ENCODE measurements at places on chromosomes 16 and 17. TPM values are rescaled to one million over a fixed set of nuclear protein-coding genes. Genes with fewer than 3 reads are reported as not detected.

ZNF232 gene
- 12.1 TPM for total RNA-seq

GRCh38 chr17:9232591-9233270 lies 211.4 kb downstream of the NTN1 start:
- DNase-seq: peak; percentile 88

DNA sequence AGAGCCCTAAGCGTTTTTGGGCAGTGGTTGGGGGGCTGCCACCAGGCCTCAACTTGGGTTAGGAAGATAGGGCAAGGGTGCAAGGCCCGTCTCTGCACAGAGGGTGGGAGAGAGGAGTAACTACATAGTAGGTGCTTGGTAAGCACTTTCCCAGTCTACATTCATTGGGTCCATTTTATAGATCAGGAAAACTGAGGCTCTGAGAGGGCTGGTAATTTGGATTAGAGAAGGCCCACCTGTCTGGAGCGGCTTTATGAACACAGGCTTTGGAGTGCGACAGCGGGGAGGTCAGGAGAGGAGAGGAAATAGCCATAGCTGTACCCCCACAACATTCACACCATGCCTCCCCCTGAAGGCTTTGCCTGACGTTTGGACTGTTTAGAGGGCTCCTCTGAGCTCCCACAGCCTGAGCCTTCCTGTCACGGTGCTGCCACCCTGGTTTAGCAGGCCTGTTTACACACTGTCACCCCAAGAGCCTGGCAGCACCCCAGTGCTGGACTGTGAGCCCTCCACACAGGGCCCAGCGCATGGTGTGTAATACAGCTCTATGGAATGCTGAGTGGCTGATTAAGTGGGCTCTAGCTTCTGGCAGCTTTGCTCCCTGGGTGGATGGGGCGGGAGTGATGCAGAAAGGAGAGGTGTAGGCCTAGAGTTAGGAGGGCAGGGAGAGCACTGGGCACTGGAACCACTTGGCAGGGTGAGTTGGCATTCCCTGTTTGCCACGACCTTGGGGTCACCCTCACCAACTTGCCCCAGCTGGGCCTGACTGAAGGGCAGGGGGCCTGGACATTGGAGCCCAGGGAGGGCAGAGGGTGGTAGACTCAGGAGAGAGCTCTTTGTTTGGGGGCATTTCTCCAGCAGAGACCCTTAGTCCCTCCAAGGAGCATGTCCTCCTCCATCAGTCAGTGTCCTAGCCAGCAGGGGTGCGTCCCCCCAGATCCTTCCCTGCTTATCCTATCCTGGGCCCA lies 73.7 kb downstream of the RAI1 start:
- DNase-seq: no peak

GRCh38 chr16:23597003-23597756 lies 1.1 kb upstream of the NDUFAB1 start:
- peak; percentile 15 for DNase-seq

WNT3 gene
- total RNA-seq: 1.9 TPM

APRT gene
- total RNA-seq: 78.6 TPM

KRTAP4-9 gene
- total RNA-seq: not detected

SPNS2 gene
- total RNA-seq: 5.0 TPM

GRCh38 chr16:72467157-72467759 lies 295.3 kb upstream of the PMFBP1 start:
- peak; percentile 39 for DNase-seq

CHD9NB gene
- total RNA-seq: 1.7 TPM

PRR15L gene
- not detected for total RNA-seq

DNA sequence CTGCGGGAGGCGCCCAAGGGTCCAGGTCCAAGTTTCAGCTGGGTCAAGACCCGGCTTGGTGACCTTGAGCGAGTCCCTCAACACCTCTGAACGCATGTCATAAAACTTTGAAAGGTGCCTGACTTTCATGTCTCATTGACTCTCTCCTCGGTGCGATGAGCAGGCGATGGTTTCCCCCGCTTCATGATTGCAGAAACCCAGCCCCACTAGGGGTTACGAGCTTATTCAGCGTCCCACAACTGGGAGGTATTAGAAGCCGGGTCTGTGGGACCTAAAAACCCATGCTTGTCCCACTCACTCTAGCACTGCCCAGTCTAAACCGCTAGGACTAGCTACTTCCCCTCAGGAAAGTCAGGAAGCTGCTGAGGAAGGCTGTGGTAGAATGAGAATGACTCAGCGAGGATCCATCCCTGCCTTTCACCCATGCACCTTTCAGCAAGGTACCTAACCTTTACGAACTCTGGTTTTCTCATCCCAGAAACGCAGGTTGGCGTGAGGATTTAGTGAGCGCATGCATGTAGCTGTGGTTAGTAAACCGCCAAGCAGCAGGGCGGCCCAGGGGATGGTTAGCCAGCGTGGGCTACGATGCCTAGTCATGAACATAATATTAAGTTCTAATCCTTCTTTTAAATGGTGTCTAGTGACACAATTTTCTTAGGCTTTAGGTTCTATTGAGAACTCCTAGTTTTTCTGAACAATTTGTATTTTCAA lies 26.2 kb upstream of the RFFL start:
- peak; percentile 37 for DNase-seq

- DNase-seq: no peak
Measured at GRCh38 chr16:89409161-89409711, 81.1 kb downstream of the ANKRD11 start.

DNA sequence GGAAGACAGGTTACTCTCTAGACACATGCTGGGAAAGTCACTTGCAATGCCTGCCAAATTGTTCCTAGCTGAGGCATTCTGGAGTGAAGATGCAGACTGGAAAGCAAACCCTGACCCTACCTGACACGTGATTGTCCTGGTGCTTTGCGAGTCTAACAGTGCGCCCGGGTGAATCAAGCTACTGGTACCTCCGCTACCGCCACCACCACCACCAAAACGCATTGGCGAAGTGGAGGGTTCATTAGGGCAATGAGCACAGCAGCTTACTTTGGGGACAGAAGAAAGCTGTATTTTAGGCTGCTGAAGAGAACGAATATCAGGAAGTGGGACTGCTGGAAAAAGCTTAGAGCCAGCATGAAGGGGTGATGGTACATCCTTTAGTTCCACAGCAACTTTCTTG lies 7.0 kb downstream of the MARF1 start:
- DNase-seq: no peak

PRCD gene
- 3.9 TPM for total RNA-seq

GRCh38 chr17:82219753-82220709 lies 7.4 kb upstream of the CCDC57 start:
- no peak for DNase-seq

- no peak for DNase-seq
Measured at GRCh38 chr17:21277332-21277731, 7.2 kb upstream of the MAP2K3 start.

PPP1R27 gene
- 43.4 TPM for total RNA-seq

- DNase-seq: peak; percentile 2
Measured at GRCh38 chr16:26795184-26795583, 271.5 kb upstream of the C16orf82 start.

DNA sequence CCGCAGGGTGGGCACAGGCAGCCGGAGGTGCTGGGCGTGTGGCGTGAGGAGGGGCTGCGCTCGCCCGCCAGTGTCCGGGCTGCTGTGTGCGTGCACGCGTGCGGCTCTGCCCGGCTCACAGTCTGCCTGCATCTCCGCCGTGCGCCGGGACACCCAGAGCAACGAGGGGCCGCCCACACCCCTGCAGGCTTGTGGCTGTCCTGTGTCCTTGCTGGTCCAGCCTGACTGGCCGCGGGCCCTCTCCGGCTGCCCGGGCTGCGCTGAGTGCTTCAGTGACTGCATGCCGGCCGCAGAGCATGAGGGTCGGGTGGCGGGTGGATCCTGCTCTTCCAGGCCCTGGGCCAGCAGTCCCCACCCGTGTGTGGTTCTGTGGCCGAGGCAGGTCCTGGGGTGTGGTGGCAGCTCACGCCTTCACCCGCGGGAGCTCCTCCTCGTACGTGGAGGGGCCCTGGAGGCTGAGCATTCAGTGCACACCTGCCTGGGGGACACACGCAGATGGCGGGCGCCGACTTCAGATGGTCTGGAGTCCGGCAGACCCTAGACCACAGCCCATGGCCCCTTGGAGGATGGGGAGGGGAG lies 12.4 kb downstream of the TPSG1 start:
- DNase-seq: no peak

- DNase-seq: peak; percentile 22
Measured at GRCh38 chr16:28010671-28011070, 52.8 kb downstream of the GSG1L start.

DNAI2 gene
- 0.09 TPM for total RNA-seq

GRCh38 chr16:88686439-88687253 lies at the start of gene SNAI3:
Gene SNAI3, minus strand, starts transcription at chr16:88686507. Its CDS starts 101 bp downstream, at chr16:88686406.
- peak; percentile 81 for DNase-seq

DNA sequence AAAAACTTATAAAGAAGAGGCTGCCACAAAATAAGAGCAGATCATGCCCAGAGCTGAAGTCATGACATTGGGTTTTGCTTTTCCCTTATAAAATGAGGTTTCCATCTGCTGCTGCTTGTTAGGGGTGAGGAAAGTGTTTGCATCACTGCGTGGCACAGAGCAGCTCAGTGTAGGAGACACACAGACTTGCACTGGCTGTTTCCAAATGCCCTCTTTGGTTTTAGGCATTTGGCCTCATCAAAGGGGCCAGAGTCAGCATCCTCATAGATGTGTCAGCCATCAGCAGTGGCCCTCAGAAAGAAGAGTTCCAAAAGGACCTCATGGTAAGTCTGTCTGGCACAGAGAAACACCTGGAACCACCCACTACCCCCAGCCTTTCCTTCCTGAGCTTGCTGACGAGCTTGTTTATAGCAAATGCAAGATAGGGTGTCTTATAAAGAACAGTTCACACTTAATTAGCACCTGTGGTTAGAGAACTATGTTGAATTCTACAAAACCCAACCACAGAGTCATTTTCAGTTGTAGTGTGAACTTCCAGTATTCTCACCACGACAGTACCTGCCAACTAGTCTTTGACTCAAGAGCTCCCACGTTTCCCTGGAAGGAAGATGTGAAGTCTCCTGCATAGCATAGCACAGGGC lies 17.0 kb downstream of the VWA3A start:
- no peak for DNase-seq

- peak; percentile 37 for DNase-seq
Measured at GRCh38 chr16:66662445-66663194, 33.9 kb downstream of the CMTM4 start.

Data from muscle of leg (tissue), 16 donors.